ENCODE measurements at places on chromosomes 1 and 21.

- no peak for DNase-seq
Measured at GRCh38 chr1:15584489-15585363, at the start of gene AGMAT. TSS of gene AGMAT (minus strand) at chr1:15585051. CDS start at chr1:15584967, 84 bp downstream.

DNA sequence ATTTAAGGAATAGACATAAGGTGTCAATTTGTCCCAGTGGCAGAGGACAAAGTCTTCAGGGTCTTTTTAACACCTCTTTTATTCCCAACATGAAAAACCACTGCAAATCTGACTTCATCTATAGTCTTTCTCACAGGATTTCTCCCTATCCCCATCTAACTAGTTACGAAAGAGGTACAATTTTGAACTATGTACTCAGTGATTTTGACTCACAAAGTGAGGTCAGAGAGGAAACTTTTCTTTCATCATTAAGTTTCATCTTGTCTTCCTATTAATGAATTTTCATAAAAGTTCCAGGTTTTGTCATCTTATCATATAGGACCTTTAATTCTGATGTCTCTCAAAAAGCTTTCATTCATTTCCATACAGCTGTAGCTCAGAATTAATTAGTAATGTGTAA lies 63.3 kb downstream of the ASH1L start:
- DNase-seq: no peak

- no peak for DNase-seq
Measured at GRCh38 chr1:173937062-173937461, 19.9 kb upstream of the SERPINC1 start.

DNA sequence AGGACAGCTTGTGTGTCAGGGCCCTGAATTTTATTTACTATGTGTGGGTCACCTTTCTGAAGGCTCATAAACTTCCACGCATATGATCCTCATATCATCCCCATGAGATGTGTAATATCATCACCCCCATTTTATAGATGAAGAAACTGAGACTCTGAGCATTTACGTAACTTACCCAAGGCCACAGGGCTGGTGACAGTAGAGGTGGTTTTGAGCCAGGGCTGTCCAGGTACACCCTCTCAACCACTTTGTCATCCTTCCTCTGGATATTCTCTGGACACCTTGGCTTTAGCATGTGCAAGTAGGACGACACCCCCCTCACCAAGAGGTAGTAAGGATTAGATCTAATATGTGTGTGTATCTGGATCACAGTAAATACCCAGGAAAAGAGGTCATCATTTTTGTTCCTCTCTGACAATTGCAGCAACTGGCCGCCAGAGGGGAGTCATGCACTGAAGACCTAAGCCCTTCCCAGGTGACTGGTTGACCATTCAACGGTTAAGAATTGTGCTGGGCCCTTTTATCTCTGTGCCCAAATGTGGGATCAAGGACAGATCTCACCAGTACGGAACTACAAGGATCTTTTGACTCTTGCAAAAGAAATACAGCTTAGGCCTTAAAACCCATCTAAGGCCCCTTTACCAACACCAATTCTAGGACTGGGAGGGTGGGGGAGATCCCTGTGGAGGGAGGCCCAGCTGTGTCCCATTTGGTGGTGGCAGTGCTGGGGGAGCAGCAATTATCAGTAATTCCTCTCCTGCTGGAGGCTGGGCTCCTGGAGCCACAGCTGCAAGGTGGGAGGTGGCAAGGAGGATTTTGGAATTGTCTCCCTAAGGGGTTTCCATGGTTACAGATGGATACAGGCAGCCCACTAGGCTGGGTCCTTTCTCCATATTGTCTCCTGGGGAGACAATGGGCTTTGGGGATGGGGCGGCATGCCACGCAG lies 13.7 kb upstream of the E2F2 start:
- DNase-seq: peak; percentile 90

- no peak for DNase-seq
Measured at GRCh38 chr1:192443616-192444015, 126.8 kb downstream of the RGS21 start.

DNA sequence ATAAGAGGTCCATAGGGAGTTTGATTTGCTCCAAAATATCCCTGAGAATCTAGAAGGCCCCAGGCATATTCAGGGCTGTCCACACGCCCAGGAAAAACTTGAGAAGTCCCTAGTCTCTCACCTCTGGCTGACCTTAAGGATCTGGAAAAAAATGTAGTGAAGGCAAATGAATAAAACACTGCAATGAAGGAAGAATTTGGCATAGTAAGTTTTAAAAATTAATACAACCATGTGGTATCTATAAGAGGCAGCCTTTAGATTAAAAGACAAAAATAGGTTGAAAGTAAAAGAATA lies 91.3 kb downstream of the COLGALT2 start:
- DNase-seq: no peak

GRCh38 chr1:30191154-30191702 lies 532.2 kb downstream of the MATN1 start:
- DNase-seq: no peak

- no peak for DNase-seq
Measured at GRCh38 chr1:113096493-113096892, 23.5 kb downstream of the LRIG2 start.

DNA sequence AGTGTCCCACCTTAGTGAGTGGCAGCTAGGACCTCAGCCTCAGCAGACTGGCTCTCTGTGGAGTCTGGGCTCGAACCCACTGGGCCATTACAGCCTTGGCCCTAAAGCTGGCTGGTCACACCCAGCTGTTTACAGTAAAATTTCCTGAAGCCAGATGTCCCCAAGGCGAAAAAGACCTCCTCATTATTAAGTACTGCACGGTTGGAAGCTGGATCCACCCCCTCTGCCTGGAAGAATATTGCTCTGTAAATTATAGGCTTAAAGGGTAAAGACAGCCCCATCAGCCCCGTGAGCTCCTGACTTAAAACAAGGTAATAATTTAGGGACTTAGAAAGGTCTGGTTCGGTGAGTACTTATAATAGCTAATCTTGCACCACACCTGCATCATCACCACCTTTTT lies 30.3 kb upstream of the TMEM51 start:
- no peak for DNase-seq

- DNase-seq: peak; percentile 93
Measured at GRCh38 chr21:34129039-34129891, 55.9 kb downstream of the MRPS6 start.

DNA sequence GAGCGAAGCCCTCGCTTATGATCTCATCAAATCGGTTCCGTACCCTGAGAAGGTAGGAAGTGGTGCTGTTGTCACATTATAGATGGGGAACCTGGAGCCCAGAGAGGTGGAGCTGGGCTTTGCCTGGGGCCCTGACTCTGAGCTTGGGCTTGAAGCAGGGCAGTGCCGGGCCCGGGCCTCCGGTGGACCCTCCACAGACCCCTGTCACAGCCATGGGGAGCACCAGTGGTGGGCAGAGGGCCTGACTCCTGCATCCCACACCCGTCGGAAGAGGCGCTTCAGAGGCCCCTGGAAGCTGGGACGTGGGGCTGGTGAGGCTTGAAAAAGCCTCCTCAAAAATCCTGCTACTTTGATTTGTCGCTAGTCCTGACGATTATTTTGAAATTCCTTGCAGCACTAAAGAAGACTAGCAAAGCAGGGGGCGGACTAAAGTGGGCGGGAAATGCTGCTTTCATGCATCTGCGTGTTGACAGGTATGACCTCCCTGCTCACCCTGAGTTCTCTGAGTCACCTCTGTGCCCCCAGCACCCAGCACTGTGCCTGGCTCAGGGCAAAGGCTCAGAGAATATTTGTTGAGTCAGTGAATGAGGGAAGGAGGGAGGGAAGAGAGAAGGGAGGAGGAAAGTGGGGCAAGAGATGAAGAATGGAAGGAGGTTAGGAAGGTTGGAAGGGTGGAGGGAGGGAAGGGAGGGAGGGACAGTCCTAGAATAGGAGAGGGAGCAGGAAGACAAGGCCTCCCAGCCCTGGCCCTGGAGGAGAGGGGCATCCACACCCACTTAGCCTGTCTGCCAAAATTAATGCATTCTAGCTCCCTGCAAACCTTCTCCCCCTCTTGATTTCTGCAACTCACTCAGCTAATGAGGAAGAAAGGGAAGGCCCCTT lies 262.8 kb upstream of the VAMP3 start:
- no peak for DNase-seq

- DNase-seq: peak; percentile 88
Measured at GRCh38 chr1:84856726-84857270, 36.2 kb downstream of the LPAR3 start.

GRCh38 chr1:196779093-196779492 lies 4.5 kb downstream of the CFHR3 start:
- no peak for DNase-seq

GRCh38 chr1:7108251-7108650 lies 323.0 kb downstream of the CAMTA1 start:
- DNase-seq: no peak

DNA sequence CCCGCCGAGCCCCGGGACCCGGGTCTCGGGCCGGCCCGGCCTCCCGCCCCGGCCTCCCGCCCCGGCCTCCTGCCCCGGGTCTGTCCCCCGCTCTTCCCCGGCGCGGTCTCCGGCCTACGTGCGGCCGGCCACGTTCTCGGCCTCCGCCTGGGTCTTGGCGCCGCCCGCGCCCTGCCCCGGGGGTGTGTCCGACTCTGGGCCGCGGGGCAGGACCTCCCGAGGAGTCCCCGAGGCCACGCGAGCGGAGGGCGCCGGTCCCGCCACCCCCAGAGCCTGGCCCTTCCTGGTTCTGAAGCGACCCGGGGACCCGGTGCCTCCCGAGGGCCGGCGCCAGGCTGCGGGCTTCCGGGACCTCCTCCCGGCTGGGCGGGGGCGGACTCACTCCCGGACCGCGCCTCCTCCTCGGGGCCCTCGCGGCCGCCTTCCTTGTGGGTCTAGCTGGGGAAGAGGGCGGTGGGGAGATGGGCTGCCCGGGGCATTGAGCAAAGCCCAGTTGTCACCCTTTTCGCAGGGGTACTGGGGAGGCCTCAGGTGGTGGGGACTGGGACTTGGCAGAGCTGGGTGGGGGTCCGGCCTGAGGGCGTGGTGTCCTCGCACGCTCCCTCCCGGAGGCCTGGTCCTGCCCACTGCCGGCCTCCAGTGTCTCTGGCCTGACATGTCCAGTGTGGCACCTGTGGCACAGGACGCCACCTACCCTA lies 558 bp downstream of the PFKL start:
- peak; percentile 16 for DNase-seq

DNA sequence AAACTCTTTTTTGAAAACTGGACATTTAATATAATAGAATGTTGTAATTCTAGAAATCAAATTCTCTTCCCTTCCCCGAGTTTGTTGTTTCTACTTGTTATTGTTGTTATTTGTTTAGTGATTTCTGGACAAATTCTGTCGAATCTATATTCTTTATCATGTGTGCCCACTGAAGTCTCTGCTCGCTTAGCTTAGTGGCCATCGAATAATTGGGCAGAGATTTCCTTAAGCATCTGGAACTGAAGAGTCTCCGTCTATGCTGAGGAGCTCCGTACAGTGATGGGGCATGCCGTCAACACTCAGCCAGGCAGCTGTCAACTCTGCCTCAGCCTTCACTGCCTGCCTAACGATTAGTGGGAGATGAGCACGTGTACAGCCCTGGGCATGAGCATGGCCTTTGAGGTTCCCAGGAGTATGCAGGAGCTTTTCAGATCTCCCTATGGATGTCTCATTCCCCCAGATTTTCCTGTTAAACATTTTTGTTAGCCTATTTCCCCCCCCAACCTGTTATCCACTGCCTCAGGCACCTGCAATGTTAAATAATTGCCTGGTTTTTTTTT lies 66.8 kb downstream of the SLX9 start:
- no peak for DNase-seq

GRCh38 chr1:45522324-45523104 lies 830 bp upstream of the PRDX1 start:
- no peak for DNase-seq

- no peak for DNase-seq
Measured at GRCh38 chr1:19080721-19081120, 124.2 kb upstream of the IFFO2 start.

DNA sequence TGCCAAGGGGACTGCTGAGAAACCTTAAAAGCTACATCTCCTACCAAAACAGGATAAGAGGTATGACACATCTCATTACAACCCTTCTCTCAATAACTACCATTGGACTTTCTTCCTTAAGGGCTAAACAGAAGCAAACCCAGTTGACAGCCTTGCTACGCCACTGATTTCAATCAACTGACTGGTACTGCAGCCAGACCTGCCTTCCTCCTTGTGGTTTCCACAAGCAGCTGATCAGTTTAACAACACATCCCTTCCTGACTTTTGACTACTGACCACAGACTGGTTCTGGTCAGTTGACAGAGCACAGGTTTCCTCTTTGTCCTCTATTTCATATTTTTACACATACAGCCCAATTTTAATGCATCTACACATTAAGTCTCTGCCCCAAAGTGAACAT lies 108.8 kb downstream of the ADAMTS1 start:
- no peak for DNase-seq

GRCh38 chr1:116553386-116554115 lies 17.3 kb downstream of the CD58 start:
- DNase-seq: no peak

- DNase-seq: no peak
Measured at GRCh38 chr1:104768466-104768865, 1018.8 kb downstream of the AMY1C start.

DNA sequence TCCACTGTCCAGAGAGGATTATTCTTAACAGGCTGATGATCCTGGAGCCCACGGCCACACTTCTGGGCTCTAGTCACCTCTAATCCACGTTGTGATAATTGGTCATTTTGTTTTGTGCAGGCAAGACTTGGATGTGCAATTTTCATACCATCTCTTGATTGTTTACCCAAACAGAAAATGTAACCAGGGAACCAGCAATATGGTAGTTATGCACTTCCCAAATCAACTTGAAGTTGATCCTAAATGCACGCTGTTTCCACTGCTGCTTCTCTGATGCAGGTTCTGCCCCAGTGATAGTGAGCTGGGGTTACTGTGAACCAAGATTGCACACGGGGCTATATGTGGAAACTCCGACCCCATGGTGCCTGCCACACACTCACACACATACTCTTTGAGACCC lies 14.7 kb upstream of the KCNJ15 start:
- DNase-seq: no peak

- no peak for DNase-seq
Measured at GRCh38 chr1:204420039-204421004, 8.7 kb upstream of the PPP1R15B start.

GRCh38 chr21:26170471-26171257 lies at the start of gene APP:
TSS of gene APP (minus strand) at chr21:26170770. CDS start at chr21:26170620, 150 bp downstream.
- DNase-seq: peak; percentile 74

DNA sequence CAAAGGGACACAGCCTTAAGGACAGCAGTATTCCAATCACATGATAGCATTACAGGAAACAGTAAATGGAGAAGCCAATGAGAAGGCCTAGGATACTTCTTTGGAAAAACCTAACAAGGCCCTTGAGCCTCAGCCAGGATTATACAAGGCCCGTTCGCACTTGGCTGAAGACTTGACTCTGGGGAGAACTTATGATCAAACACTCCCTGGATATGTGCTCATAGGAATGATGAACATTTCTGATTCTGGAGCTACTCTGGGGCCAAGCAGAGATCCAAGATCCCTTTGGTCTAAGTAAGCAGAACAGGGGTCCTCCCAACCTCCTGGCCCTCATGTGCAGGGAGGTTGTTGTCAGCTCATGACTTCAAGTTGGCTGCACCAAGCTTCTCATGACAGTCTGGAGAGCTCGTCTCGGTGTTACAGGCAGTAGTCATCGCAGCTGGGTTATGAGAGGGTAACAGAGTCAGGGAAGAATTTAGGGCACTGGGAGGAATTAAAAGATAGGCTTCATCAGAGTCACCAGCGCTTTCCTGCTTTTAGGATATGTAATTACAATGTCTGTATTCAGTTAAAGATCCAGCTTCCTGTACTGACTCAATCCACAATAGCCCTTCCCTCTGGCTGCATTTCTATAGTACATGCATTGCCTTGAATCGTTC lies 92.5 kb upstream of the IRF2BP2 start:
- DNase-seq: no peak

Measured in cerebellar cortex (tissue), 1 donor.